ENCODE measurements at places on chromosomes 12 and 14.

DNA sequence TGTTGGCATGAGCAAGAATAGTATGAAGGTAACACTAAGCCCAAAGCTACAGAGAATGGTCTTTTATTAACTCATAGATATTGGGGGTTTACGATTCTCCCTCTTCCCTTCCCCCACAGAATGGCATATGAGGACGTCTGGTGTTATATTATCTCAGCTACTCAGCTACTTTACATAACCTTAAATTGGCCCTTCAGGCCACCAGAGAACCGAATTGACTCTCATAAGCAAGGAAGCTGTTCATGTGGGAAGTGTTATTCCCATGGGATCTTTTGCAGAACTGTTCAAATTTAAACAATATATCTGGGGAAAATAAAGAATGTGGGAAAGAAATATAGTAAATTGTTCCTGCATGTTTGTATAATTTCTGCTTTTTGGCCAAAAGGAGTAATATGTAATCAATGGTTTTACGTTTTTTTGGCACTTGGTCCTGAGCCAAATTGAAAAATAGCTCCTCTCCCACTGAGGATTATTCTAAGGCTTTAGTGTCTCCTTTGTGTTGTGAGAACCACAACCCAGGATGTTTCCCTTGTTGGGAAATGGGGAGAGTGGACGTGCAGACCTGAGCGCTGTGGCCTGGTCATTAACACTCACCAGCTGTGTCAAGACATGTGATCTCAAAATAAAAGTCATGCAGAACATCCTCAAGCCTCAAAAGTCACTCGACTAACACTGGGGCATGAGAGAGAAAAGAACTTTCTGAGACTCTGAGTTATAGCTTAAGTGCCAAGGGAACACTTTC lies 31.8 kb upstream of the CMAS start:
- DNase-seq, result no peak

GRCh38 chr14:54040846-54041245 lies 84.2 kb upstream of the BMP4 start:
- no peak for DNase-seq

DNA sequence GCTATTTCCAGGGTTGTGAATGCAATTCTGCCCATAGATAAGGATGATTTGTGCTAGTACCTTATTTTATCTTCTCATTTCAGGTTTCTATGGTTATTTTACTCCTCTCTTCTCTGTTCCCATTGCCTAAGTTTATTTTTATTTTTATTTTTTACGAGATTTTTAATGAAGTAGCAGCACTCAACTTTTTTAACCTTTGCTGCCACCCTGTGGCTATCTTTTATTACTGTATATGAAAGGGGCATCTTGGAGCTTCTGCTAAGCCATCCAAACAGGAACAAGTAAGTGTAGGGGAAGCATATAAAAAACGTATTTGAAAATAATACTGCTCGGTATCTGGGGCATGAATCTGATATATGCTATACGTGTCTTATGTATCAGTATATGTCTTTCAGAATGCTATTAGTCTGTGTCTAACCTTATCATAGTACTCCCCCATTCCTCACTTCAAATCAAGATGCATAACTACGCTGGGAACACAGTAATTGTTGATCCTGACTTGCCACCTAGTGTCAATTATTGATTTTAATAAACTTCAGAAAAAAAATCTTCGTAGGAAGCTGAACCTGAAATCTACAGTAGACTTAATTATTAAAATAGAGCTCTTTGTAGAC lies 60.3 kb downstream of the KLRG1 start:
- no peak for DNase-seq

GRCh38 chr12:12488823-12489550 lies 73.7 kb downstream of the DUSP16 start:
- DNase-seq, result no peak

- no peak for DNase-seq
These were observed 62.3 kb downstream of the GCH1 start for GRCh38 chr14:54840336-54840735.

DNA sequence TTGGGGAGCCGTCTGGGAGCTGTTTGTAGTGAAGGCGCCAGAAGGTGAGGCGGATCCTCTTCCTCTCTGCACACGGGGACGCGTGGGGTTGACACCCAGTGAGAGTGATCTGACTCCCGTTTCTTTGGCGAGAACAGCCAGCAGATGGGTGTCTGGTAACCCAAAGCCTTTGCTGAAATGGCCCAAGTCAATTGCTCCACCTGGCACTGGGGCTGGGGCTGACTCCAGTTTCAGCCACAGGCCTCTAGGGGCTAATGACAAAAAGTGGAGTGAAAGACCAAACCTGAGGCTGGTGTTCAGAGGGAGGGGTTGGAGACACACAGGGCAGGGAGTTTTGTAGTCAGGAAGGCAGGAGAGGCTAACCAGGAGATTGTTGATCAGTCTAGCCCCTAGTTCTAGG lies 87.0 kb downstream of the FRMD6 start:
- DNase-seq, result no peak

GRCh38 chr14:76955575-76956315 lies 72.8 kb downstream of the IRF2BPL start:
- no peak for DNase-seq

GRCh38 chr12:19707948-19708409 lies 268.7 kb downstream of the AEBP2 start:
- no peak for DNase-seq

GRCh38 chr14:27845902-27846301 lies 920.7 kb upstream of the FOXG1 start:
- no peak for DNase-seq

- no peak for DNase-seq
These were observed 65.4 kb downstream of the ACSM4 start for GRCh38 chr12:7369274-7369729.

DNA sequence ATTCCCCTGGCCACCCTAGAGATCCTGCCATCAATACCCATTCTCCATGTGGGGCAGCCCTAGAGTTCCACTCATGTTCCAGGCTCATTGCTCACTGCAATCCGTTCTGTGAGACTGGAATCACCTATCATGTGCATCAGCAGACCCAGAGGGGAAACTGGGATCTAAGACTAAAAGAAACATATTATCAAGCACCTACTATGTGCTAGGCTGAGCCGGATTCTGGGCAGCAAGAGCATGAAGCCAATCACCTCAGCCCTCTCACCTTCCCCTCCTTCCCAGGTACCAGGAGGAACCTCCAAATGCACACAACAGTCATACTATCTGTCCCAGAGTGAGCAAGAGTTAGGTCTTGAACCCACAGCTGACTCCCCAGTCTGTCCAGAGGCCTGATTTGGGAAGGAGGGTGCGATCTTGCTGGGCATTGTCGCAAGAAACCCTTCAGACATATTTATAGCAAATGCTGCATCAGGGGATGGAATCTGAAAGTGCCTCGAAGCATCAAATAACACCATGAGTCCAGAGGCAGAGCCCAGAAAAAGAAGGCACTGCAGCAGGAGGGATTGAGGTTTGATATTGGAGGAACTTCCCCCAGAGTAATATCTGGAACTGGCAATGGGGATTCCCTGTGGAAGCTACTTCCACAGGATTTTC lies 6.7 kb upstream of the CACNB3 start:
- no peak for DNase-seq

DNA sequence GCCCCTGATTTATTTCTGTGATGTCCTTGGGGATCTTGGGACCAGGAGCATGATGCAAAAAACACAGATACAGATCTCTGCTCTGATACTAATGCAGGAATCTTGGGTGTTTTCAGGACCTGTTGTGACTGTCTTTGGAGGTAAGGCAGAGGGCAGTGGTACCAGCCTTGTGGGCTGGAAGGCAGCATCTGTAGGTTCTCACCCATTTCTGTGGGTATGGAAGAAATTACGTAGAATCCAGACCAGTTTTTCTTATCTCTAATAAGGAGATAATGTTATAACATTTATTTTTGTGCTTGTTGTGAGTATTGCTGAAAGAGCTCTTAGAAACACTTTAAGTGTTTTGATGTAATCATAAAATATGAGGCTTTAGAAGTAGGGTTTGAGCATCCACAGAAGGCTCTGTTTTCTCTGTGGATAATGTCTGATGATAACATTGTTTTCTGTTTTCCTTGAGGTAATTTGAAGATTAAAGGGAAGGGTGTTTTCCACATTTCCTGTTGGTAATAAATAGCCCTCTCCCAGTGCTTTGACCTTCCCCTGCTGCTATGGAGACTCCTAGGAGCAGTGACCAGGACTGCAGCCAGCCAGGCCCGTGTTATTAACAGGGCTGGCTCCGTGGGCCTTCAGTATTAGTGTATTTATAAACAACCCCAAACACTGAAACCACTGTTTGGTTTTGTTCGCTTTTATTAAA lies 9.4 kb upstream of the DCP1B start:
- no peak for DNase-seq

- DNase-seq, result no peak
These were observed 2.5 kb downstream of the LTBR start for GRCh38 chr12:6386491-6386890.

GRCh38 chr14:21704338-21704737 lies 30.7 kb upstream of the OR4E1 start:
- DNase-seq, result no peak

- no peak for DNase-seq
These were observed 30.8 kb downstream of the CLEC1A start for GRCh38 chr12:10067942-10068341.
